ENCODE measurements at places on chromosomes 12 and 14.

GRCh38 chr14:36767603-36768281 lies 106.1 kb downstream of the PAX9 start:
- DNase-seq: peak; percentile 86

GRCh38 chr12:70059373-70059772 lies 183.9 kb upstream of the CNOT2 start:
- no peak for DNase-seq

GRCh38 chr14:90345239-90345557 lies 13.5 kb upstream of the NRDE2 start:
- no peak for DNase-seq

DNA sequence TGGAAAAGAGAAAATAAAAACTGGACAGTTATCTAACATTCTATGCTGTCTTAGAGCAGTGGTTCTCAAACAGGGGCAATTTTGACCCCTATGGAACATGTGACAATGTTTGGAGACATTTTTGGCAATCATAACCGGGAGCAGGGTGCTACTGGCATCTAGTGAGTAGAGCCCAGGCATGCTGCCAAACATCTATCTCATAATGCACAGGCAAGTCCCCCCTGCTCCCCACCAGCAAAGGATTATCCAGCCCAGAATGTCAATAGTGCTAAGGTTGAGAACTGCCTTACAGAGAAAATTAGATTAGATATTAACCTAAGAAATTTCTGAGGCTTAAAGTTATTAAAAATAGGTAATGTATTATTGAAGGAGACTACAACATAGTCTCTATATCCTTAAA lies 22.9 kb upstream of the CATSPERB start:
- DNase-seq: no peak

DNA sequence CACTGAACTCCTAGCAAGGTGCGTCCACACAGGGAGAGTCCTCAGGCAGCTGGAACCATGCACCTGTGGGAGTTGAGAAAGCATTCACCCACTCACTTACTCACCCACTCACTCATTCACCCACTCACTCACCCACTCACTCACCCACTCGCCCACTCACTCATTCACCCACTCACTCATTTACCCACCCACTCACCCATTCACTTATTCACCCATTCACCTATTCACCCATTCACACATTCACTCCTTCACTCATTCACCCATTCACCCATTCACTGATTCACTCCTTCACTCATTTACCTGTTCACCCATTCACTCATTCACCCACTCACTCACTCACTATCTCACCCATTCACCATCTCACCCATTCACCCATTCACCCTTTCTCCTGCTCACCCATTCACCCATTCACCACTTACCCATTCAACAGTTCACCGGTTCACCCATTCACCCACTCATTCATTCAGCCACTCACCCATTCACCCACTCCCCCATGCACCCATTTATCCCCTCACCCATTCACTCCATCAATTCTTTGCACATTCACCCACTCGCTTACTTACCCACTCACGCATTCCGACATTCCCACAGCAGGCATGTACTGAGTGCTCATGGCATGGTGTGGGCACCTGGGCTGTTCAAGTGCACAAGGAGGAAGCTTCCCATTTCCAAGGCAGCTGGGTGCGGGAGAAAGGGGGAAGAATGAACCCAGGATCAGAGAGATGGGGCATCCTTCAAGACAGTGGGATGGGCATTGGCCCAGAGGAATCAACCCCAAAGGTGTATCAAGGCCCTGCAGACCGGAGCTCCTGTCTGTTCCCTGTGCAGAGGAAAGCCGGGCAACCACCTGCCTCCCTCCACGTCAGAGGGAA lies 135.2 kb upstream of the C14orf180 start:
- no peak for DNase-seq

DNA sequence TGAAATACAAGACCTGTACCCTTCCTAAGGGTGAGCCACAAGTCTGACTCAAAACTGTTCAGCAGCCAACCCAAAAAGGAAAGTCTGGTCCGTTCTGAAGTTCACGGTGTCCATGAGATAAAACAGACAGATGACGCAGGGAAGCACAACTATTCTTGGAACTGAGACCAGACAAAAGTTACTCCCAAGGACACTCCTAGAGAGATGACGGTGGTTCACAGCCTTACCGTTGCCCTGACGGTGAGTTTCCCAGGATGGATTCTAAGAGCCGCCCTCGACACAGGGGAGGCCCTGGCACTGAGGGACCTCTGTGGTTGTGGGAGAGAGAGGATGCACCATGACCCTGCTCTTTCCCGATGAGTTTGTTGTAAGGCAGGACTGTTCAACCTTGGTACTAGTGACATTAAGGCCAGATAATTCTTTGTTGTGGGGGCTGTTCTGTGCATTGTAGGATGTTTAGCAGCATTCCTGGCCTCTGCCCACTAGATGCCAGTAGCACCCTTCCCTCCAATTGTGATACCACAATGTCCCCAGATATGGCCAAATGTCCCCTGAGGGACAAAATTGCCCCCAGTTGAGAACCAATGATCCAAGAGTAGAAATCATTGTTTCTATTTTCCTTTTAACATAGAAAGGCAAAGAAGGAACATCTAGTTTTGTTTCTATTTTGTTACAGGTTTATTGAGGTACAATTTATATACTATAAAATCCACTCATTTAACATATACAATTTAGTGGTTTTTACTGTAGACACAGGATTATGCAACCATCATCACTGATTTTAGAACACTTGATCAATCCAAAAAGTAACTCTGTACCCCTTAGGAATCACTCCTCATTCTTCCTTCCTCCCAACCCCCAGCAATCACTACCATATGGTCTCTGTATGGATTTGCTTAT lies 23.0 kb downstream of the OR10P1 start:
- no peak for DNase-seq

- DNase-seq: no peak
Measured at GRCh38 chr14:31127690-31128089, 79.9 kb downstream of the HECTD1 start.

- no peak for DNase-seq
Measured at GRCh38 chr12:120439646-120440247, 1.8 kb downstream of the COX6A1 start.

GRCh38 chr12:22042976-22043669 lies 2.9 kb upstream of the CMAS start:
- DNase-seq: no peak

DNA sequence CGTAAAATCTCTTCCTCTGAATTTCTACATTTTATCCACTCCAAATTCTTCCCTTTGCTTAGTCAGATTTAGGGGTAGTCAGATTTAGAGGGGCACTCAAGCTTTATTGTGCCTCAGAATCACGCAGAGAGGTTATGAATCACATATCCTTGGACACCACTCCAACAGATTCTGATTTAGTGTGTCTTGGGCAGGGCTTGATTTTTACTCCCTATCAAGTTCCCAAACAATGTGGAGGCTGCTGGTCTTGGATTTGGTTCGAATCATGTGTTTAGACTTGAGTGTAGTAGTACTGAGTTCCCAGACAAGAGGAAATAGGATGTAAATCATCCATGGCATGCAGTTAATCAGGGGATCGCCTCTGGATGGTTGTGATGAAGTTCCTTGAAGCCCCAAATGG lies 298.1 kb upstream of the CLEC14A start:
- DNase-seq: no peak

DNA sequence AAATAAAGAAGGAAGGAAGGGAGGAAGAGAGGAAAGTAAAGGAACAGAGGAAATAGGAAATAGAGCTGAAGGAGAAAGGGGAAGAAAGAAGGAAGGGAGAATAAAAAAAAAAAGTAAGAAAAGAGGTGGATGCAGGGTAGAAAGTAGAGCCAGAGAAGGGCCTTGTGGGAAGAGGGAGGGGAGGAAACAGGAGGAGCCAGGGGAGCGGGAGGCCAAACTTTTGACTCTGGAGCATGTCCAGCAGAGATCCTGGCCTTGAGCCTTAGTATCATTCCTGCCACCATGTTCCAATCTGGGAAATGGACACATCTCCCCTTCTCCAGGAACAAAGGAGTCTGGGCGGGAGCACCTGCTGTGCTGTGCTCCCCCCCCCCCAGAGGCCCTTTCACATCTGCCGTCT lies 11.1 kb upstream of the SMUG1 start:
- DNase-seq: no peak

GRCh38 chr14:80350707-80351106 lies 139.4 kb upstream of the DIO2 start:
- no peak for DNase-seq

- no peak for DNase-seq
Measured at GRCh38 chr12:15733136-15733535, 56.1 kb downstream of the EPS8 start.

DNA sequence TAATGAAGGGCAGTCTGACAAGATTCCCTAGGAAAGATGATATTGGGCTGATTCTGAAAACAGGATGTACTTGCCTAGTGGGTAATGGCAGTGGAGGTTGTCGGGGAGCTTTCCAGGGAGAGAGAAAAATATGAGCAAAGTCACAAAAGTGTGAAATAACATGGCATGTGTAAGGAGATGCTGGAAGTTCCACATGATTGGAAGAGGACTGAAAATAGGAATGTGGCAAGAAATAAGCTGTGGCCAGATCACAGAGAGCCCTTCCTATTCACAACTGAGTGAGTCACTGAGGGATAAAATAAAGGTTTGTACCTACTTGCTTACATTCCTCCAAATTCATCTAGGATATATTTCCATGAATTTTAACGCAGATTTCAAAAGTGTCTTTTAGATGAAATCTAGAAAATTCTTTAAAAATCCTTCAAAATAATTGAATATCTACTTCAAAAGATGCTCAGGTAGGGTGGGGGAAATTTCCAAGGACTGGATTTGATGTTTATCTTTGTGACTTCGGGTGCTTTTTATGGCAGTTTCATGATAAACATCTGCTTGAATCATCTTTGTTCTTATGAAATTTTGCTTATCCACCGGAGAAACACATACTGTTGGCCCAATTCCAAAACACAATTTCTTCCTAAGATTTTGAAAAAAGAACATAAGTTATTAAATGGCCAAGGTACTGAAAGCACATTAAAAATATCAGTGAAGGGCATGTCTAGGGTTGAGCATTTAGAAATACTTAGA lies 36.3 kb upstream of the SLC2A13 start:
- DNase-seq: no peak

- DNase-seq: no peak
Measured at GRCh38 chr14:50725761-50726160, 57.7 kb upstream of the SAV1 start.

GRCh38 chr14:87111126-87111525 lies 881.9 kb downstream of the GALC start:
- DNase-seq: no peak

DNA sequence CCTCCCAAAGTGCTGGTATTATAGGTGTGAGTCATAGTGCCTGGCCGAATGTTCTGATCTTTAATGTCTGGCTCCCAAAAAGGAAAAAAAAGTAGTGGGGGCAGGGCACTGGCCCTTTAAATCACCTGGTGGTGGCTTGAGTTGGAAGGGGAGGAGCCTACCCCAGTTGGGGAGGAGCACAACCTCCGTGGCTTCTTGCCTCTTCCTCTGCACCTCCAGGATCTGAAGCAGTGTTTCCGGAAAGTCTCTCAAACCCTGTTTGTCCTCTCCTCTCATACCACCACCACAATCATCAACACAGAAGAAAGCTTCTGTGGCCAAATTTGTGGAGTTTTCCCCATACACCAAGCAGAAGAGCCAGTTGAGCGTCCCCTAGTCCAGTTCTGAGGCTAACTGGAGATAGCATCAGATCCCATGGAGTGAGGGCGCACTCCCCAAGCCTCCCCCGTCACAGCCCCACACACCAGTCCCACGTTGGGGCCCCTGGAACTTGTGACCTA lies 24.3 kb upstream of the RCOR1 start:
- no peak for DNase-seq

DNA sequence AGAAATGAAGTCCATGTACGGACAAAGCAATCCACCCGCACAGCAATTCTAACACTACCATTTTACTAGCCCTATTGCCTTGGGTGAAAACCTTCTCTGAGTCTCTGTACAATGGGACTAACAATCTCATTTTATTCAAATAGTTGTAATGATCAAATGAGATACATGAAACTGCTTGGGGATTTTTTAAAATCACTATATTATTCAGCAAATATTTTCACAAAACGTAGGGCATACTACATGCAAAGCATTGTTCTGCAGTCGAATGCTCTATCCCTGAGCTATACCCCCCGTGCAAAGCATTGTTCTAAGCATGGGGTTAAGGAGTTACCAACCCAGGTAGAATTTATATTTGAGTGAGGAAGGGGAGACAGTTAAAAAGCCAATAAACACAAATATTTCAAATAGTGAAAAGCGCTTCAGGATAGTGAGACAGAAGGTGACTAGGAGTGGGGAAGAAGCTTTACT lies 554 bp upstream of the ATF7 start:
- peak; percentile 88 for DNase-seq

- no peak for DNase-seq
Measured at GRCh38 chr12:59698600-59698999, 102.8 kb downstream of the SLC16A7 start.

DNA sequence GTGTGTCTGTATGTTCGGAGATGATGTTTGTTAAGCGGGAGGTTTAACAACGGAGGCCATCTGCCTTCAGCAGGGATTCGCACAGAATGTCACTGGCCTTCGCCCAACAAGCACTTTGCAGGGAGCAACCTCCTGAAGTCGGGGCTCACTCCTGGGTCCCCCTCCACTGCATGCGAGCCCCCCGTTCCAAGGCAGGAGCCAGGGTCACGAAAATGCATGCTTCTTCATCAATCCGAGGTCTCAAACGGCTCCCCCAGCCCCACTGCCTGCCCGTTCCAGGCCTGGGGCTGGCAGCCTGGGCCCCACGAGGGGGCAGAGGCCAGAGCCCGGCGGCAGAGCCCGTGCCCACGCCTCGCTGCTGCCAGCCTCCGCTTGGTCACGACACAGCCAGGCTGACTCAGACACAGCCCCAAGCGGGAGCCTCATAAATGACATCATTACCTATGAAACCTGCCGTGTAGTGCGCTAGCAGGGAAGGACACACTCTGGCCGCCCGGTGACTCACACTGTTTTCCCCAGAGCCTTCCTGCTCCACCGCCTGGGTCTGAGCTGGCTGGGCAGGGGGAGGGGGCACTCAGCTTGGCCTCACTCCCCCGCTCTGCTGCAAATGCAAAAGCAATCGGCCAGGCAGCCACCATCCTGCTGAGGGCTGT lies 169.5 kb upstream of the RTL1 start:
- peak; percentile 23 for DNase-seq

GRCh38 chr14:20512177-20512905 lies 7.0 kb downstream of the RNASE10 start:
- no peak for DNase-seq

DNA sequence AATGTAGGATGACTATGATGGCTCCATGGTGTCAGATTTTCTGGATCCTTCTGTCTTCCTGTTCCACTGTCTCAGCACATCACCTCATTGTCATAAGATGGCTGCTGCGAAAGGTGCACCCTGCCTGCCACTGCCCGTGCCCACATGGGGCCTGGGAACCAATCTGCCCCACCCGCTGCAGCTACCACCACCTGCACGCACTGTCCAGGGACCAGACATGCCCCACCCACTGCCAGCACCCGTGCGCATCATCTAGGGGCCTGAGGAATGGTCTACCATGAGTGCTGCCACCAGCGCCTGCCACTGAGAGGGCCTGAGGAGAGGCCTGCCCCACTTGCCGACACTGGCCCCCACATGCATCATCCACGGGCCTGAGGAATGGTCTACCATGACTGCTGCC lies 23.8 kb downstream of the CYP46A1 start:
- no peak for DNase-seq

- DNase-seq: no peak
Measured at GRCh38 chr12:132422381-132423043, 67.4 kb upstream of the FBRSL1 start.

Measured in NCI-H2029 treated with DMSO at 0.1 percent for 48 hours (cell line).